ENCODE measurements at places on chromosomes 16 and 17. TPM values are rescaled to one million over a fixed set of nuclear protein-coding genes. Genes with fewer than 3 reads are reported as not detected.

Gene DRC3
- total RNA-seq: 10.0 TPM

GRCh38 chr16:79810449-79811189, 210.1 kb upstream of the MAF start:
- H3K4me3 ChIP-seq: no peak overlapping the region
- no peaks in the 10 kb centered on the region for H3K27me3 ChIP-seq
- no peak for DNase-seq
- H3K27ac ChIP-seq: peak overlapping the region; percentile 64
- peaks cover 10% of the 10 kb centered on the region for H3K4me1 ChIP-seq
- H3K36me3 ChIP-seq: no peaks in the 10 kb centered on the region

- H3K4me1 ChIP-seq: no peaks in the 10 kb centered on the region
- DNase-seq: no peak
- no peak overlapping the region for H3K4me3 ChIP-seq
- no peaks in the 10 kb centered on the region for H3K27me3 ChIP-seq
- H3K36me3 ChIP-seq: peaks cover 11% of the 10 kb centered on the region
- no peak overlapping the region for H3K27ac ChIP-seq
Measured at GRCh38 chr17:65529761-65530522, 31.5 kb downstream of the AXIN2 start.

Gene TSPAN10
- 2.9 TPM for total RNA-seq

GRCh38 chr17:40980117-40980516, 4.0 kb downstream of the KRT40 start:
- no peaks in the 10 kb centered on the region for H3K36me3 ChIP-seq
- H3K4me1 ChIP-seq: no peaks in the 10 kb centered on the region
- H3K27me3 ChIP-seq: no peaks in the 10 kb centered on the region
- no peak overlapping the region for H3K27ac ChIP-seq
- no peak overlapping the region for H3K4me3 ChIP-seq

Gene SEZ6L2
- total RNA-seq: 62.9 TPM
